ENCODE measurements at places on chromosomes 6 and 20.

GRCh38 chr6:128144320-128144719, 243.5 kb upstream of the THEMIS start:
- DNase-seq, result no peak

DNA sequence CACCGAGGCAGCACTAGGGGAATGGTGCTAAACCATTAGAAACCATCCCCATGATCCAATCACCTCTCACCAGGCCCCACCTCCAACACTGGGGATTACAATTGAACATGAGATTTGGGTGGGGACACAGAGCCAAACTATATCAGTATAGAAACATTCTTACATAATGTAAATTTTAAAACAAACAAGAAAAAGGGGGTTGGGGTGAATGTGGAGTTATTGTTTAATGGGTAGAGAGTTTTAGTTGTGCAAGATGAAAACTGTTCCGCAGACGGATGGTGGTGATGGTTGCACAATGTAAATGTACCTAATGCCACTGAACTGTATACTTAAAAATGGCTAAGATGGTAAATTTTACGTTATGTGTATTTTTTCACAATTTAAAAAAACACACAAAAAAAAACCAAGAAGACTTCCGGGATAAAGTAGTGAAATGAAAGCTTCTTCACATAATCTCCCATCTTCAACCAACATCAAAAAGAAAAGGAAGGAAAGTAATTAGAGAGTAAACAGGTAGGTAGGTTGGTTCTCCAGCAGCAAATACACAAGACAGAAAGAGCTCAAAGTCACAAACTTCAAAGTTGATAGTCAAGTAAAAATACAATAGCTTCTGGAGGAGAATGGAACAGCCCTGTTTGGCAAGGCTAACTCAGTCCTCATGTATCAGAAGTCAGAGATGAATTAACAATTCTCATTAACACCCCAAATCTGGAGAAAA, 16.3 kb downstream of the RARS2 start:
- no peak for DNase-seq

- DNase-seq, result no peak
Observed at GRCh38 chr20:15396026-15396425, 1058.6 kb upstream of the FLRT3 start.

DNA sequence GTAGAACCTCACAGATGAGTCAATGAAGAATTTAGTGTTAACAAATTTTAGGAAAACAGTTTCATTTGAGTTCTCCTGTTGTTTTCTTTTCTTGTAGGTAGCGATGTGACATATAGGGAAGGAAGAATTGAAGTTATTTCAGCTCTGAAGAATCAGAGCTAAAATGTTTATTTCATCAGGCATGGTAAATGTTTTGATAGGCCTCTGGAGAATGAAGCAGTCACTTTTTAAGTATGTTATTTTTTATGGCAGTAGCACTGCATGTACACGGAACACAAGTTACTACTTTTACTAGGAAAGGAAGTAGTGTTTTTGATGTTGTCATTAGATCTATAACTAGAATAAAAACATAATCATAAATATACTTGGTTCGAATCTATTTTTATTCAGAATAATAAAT, 1357.3 kb upstream of the CITED2 start:
- no peak for DNase-seq

DNA sequence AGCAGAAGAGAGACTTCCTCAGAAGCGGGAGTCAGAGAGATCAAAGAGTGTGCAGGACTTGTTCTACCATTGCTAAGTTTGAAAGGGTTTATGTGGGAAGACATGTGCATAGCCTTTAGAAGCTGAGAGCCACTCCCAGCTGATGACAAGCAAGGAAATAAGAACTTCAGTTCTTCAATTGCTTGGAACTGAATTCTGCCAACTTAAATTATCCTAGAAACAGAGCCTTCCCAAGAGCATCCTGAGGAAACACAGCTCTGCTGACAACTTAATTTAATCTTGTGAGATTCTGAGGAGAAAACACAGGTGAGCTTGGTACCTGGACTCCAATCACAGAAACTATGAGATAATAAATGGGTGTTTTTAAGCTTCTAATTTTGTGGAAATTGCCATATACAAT, 150.6 kb upstream of the OGFRL1 start:
- no peak for DNase-seq

DNA sequence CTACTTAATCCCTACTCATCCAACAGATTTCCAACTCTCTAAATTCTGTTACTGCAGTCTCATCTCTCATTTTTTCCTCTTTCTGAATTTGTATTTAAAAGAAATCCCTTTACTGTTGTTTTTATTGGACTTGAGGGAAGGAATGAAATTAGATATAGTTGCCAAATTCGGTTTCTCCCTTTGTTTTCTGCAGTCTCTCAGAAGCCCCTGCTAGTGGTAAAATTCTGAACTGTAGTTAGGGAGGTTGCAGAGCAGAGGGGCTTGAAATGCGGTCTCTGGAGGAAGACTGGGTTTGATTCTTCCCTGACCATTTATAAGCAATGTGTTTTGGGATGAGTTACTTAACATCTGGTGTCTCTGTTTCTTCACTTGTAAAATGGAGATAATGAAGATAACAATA, 106.3 kb upstream of the TBX18 start:
- DNase-seq, result no peak

GRCh38 chr20:63819224-63819921, 11.7 kb downstream of the ZBTB46 start:
- DNase-seq, result no peak

DNA sequence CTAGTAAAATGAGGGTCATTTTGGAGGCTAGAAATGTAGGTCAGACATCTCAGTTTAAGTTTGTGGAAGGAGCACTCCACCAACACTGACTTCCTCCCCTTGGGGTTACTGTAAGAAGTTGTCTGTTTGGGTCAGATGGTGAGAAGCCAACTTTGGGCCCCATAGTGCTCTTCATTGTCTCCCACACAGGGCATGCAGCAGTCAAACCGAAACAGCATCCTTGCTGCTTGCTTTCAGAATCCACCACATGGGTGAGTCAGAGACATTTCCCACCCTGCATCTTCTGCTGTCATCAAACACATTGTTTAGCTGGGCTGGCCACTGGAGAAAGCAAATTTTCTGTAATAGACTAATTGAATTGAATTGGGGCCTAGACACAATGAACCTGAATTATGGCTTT, 16.8 kb downstream of the IL17F start:
- DNase-seq, result peak; percentile 76
